Pancreas (tissue), 10 donors: ENCODE measurements at places on chromosomes 2 and 18. TPM values are rescaled to one million over a fixed set of nuclear protein-coding genes. Genes with fewer than 3 reads are reported as not detected.

- no peak for DNase-seq
Measured at GRCh38 chr2:64792300-64792699, 138.6 kb upstream of the SERTAD2 start.

DNA sequence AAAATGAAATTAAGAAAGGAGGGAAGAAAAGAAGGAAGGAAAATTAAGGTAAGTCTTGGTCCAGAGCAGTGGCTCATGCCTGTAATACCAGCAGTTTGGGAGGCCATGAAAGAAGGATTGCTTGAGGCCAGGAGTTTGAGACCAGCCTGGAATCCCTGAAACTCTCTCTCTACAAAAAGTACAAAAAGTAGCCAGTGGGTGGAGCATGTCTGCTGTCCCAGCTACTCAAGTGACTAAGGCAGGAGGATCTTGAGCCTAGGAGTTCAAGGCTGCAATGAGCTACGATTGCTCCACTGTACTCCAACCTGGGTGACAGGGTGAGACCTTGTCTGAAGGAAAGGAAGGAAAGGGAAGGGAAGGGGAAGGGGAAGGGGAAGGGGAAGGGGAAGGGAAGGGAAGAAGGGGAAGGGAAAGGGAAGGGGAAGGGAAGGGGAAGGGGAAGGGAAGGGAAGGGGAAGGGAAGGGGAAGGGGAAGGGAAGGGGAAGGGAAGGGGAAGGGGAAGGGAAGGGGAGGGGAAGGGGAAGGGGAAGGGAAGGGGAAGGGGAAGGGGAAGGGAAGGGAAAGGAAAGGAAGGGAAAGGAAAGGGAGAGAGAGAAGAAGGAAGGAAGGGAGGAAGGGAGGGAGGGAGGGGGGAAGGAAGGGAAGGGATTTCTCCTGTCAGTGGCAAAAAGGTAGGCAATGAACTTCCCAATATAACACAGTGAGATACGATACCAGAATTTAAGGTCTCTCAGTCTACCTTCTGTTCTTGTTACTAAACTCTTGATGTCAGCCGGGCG is 412.8 kb downstream of the CMPK2 start:
- no peak for DNase-seq

Gene ZNF385B
- 0.39 TPM for total RNA-seq

GRCh38 chr2:30262716-30263309 is 31.5 kb downstream of the LBH start:
- no peak for DNase-seq

GRCh38 chr2:168192839-168193616 is 54.4 kb downstream of the STK39 start:
- no peak for DNase-seq

Gene MYOM1
- total RNA-seq, result 14.1 TPM

Gene FOXI3
- total RNA-seq, result not detected

DNA sequence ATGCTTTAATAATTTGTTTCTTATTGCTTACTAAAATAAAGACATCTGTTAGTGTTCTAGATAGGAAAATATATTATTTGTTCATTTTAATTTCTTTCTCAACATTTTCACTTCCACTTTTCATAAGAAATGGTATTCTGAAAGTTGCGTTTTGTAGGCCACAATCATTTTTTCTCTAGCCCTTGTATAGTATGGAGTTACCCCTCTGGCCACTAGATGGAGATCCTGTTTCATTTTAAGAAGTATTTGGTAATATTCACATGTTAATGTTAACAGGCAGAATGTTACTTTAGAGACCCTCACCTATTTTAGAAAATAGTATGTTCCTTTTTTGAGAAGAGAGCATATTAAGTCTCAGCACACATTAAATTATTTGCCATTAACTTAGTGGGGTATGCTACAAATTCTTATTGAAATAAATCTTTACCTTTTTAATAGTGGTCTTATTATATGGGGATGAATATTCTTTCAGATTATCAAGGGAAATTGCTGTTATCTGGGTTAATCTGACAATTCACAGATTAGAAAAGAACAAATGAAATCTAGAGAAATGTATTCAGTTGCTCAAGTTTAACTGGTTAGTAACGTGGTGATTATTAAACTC is 73.9 kb upstream of the TTC27 start:
- DNase-seq, result no peak

GRCh38 chr2:23993736-23994269 is 16.1 kb upstream of the MFSD2B start:
- DNase-seq, result no peak

DNA sequence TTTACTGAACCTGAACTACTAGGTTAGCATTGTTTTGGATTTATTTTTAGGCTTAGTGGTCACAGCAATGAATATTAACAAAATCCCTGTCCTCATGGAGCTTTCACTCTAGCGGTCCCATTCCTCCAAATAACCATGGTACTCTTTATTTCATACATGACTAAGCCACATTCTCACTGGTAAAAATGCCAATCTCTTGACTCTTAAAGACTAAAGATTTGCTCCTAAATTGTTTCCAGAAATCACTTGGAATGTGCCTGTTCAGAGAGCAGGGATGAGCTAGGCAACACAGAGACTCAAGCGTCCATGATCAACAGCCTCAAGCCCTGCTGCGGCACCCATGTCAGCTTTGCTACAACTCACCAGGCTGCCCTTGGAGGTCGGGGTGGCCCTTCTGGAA is 13.5 kb downstream of the LMAN1 start:
- no peak for DNase-seq

DNA sequence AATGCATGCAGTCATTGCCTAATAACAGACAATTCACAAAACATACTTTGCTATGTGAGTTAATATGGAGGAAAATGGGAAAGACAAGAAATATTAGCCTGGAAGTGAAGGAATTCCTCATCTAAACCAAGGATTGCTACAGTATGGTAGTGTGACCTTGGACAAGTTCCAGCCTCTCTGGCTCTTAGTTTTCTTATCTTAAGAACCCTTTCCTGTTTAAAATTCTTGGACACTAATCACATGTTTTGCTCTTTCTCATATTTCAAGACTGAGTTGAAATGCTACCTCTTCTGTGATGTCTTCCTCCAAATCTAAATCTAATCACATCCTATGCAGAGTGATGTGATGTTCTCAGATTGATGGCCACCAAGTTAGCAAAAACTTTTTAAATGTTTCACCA is 20.8 kb upstream of the ADAM23 start:
- no peak for DNase-seq

- DNase-seq, result no peak
Measured at GRCh38 chr18:25279961-25280360, 72.0 kb downstream of the ZNF521 start.

Gene CERS6
- total RNA-seq, result 4.6 TPM

Gene ACKR3
- total RNA-seq, result 18.2 TPM

DNA sequence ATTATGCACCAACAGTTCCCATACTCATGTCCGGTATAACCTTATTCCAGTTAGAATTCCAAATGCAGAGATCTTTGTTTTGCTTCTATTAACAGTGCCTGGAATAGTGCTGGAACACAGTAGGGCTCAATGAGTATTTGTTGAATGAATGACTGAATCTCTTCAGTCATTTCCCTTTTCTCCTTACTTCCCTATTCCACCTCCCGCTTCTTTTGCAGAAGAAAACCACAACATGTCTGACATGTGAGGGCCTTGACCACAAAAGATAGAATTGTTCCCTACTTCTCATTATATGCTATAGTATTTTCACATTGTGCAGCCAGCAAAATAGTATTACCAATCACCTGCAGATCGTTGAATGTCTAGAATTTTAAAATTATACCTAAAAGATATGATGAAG is 19.5 kb upstream of the HNRNPLL start:
- DNase-seq, result no peak

DNA sequence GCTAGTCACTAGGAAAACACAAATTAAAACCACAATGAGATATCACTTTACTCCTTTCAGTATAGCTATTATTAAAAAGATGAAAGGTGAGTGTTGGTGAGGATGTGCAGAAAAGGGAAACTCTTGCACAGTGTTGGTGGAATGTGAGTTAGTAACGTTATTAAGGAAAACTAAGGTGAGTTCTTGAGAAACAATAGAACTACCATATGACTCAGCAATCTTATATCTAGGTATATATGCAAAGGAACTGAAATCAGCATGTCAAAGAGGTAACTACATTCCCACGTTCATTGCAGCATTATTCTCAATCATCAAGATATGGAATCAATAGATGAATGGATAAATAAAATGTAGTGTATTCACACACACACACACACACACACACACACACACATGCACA is 117.3 kb upstream of the HNMT start:
- no peak for DNase-seq

GRCh38 chr2:31086590-31086989 is 51.6 kb downstream of the GALNT14 start:
- no peak for DNase-seq
